Stimulated activated CD8-positive, alpha-beta memory T cell treated with anti-CD3 and anti-CD28 coated beads, Interleukin-2, amount 100 ng/mL, for 1 hour (primary cell): ENCODE measurements at places on chromosomes 7 and 10.

GRCh38 chr7:158076215-158076614 is 511.4 kb downstream of the PTPRN2 start:
- no peak for DNase-seq

DNA sequence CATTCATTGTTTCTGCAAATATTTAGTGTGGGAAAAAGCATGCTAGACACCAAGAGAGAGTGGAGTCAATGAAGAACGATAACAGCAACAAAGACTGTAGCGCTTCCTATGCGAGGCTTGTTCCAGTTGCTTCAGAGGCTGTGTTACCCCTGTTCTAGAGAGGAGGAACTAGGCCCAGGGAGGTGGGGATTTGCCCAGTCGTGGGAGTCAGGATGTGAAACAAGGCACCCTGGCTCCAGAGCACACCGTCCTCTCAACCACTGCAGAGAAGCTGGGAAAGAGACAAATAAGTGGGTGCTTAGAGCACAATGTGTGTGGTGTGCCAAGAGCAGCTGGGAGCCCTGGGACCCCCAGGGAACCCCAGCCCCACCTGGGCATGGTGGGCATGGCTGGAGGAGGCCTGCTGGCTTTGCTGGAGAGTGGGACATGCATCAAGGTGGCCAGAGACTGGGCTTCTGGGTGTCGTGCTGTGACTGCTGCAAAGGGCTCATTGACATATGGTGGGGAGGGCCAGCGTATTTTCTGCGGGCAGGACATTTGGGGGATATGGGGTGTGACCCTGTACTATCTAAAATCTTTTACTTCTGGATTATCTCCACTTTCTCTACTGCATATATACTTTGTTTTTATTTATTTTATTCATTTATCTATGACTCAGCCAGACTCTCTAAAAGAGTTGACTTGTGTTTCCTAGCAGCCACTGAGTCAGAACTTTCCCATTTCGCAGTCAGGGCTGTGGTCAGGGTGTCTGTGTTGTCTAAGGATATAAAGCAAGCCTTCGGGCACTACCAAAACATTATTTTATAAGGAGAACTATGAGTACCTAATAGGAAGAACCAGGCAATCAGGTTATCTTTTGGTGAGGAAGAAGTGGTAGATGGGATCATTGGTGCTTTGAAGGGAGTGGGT is 95.4 kb downstream of the TCF7L2 start:
- no peak for DNase-seq

GRCh38 chr10:22573820-22574569 is 140.4 kb downstream of the PIP4K2A start:
- no peak for DNase-seq

DNA sequence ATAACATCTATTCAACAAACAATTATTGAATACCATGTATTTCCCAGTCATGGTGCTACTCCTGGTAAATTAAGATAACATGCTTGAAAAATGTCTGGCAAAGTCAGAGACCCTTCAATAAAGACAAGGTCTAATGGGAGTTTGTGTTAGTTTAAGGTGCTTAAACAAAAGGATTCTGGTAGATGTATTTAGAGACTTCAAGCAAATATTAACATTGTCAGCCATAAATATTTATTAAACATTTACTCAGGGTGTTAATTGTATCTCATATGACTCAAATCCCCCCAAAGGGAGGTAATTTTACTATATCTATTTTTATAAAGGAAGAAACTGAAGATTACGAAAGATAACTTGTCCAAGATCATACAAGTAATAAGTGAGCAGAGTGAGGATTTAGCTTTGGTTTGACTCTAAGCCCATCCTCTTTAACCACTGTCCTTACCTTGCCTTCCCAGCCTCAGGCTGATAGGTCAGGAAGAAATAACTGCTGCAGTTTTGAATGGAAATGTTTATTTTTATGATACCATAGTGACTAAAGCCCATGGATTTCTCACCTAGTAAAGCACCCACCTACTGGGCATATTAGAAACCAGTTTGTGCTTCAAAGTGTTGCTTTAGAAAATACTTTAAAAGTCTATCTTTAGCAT is 215.4 kb downstream of the COBL start:
- DNase-seq = no peak

DNA sequence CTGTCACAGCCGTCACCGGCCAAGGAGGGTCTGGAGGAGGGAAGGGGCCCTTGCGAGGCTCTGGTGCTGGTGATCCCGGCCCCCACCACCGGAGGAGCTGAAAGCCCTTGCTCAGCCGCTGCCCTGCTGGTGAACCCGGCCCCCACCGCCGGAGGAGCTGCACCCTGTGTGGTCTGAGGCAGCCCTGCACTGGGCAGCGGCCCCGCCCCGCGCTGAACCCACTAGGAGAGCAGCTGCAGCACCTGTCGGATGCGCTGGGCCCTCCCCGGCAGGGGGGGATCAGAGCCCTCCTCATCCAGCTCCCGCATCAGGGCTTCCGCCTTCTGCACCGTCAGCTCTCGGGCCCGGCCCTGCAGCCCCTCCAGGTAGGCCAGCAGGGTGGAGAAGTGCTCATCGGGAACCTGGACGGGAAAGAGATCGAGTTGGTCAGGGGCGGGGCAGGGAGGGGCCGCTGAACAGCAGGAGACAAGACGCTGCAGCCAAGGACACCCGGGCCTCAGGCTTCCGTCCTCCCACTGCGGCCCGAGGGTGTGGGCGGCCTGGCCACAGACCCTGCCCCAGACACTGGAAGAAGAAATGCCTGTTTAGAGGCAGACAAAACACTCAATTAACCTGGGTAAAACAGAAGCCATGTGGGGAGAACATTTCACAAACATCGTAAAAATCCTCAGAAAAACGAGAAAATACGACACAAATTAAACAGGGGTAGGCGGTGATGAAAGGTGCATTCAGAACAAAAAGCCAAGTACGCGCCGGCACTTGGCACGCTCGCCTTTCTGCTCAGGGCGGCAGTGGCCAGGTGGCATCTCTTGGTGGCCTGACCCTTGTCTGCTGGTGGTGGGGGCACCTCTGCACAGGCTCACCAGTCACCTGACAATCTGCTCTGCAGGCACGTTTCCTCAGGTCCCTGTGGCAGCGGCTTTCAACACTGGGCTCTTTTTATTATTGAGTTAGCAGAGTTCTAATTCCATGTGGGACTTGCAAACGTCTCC is 14.7 kb downstream of the CYP2W1 start:
- no peak for DNase-seq

GRCh38 chr10:4061441-4061951 is 276.5 kb upstream of the KLF6 start:
- DNase-seq = no peak

GRCh38 chr7:137846549-137846826 is 286 bp downstream of the DGKI start:
- no peak for DNase-seq

DNA sequence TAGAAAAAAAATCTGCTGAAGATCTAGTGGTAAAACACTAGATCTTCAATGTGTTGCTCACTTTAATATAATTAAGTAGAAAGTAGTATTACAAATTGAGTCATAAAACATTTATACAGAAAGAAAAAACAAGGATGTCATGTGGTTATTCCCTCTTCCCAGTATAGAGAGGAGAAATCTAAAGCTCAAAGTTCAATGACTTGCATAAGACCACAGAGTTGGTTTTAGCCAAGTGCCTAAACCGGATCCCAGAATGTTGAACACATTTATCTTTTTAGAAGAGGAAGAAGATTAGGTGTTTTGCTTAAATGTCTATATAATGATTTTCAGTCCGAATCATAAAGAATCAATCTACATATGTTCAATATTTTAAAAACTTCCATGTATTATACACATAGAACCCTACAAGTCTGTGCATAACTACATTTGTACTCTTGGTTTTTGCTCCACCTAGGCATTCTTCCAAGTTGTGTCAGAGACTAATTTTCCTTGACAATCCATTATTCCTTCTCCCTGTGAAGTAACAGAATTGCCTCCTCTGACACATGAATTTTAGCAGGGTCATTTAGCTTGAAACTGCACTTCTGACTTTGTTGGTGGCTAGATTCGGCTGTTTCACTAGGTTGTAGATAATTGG is 389.2 kb downstream of the MAGI2 start:
- DNase-seq = no peak

GRCh38 chr7:55214707-55215106 is 150.4 kb upstream of the LANCL2 start:
- DNase-seq = no peak

DNA sequence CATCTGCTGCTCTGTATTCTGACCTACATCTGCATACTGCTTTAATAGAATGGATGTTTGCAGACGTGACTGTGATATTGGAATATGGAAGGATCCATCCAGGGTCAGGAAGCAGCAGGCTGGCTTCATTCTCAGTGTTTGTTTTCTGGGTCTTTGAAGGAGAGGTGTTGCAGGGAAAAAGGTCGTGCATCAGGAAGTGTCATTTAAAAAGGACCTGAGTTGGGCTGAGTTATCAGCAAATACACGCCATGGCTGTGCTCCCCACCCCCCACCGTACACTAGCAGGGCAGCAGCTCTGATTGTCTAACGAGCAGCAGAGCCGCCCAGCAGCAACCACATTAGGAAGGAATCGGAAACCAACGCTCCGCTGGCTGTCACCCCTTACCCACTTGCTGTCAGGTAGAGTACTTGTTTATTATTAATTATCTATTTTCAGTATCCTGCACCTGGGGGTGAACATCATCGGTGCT is 63.1 kb upstream of the STEAP1B start:
- DNase-seq = no peak

DNA sequence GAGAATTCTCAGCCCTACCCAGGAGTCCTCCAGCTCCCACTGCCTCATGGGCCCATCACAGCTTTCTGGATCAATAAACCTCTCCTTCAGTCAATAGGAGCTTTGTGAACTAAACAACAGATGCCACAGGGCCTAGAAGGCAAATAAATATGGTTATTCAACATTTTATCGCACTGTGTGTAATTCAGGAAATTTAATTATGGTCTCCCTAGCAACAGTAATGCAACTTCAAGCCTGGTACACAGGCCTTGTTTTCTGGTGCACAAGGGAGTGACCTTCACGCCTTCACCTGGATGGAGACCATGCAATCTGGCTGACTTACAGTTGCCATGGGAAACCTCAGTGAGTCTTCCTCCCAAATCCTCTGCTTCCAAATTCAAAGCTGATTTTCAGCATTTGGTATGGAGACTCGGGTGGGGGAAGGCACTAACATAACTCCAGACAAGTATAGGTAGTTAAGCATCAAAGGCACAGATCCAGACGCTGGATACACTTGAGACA is 441.0 kb upstream of the NPVF start:
- no peak for DNase-seq

- DNase-seq = no peak
These were observed 33.4 kb downstream of the CCM2 start for GRCh38 chr7:45033261-45033930.

DNA sequence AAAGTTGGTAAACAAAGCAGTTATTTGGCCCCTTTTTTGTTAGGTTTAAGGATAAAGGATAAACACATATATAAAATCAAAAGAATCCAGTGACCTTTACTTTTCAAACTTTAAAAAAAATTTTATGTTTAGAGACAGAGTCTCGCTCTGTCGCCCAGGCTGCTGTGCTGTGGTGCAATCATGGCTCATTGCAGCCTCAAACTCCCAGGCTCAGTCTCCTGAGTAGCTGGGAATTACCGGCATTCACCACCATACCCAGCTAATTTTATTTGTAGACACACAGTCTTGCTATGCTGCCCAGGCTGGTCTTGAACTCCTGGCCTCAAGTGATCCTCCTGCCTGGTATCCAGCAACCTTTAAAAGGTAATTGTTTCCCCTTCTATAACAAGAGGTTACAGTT is 31.3 kb downstream of the GNA12 start:
- no peak for DNase-seq

- peak; percentile 28 for DNase-seq
These were observed 409.0 kb upstream of the MGMT start for GRCh38 chr10:129057856-129058663.

- DNase-seq = no peak
These were observed 200.9 kb downstream of the CXCL12 start for GRCh38 chr10:44183667-44184632.

GRCh38 chr10:107425931-107426553 is 261.5 kb upstream of the SORCS1 start:
- DNase-seq = no peak

GRCh38 chr7:32379510-32380112 is 110.6 kb downstream of the LSM5 start:
- DNase-seq = no peak

DNA sequence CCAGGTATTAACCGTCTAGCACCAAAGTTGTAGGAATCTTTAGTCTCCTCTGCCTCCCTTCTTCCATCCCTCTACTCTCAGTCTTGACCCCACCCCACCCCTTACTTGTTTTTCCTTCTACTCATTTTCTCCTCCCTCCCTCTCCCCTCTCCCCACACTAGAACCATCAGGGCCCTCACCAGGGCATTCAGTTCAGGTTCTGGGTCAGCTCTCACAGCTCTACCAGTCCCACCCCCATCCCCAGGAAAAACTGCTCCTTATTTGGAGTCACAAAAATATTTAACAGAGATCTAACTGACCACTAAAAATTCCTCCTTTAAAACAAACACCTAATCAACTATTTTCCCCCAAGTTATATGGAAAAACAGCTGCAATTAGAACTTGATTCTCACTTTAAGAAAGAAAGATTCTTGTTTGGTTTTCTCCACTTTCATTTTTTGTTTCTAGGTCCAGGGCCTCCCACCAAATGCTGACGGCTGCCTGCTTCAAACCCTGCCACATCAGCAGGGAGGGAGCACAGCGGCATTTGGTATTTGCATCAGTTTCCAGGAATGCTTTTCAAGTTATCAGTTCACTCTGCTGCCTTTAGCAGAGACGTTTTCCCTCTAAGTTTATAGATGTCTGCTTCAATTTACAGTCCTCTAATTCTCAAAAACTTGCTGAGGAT is 2.8 kb upstream of the COL1A2 start:
- DNase-seq = no peak

GRCh38 chr7:69663911-69664832 is 65.9 kb downstream of the AUTS2 start:
- no peak for DNase-seq

DNA sequence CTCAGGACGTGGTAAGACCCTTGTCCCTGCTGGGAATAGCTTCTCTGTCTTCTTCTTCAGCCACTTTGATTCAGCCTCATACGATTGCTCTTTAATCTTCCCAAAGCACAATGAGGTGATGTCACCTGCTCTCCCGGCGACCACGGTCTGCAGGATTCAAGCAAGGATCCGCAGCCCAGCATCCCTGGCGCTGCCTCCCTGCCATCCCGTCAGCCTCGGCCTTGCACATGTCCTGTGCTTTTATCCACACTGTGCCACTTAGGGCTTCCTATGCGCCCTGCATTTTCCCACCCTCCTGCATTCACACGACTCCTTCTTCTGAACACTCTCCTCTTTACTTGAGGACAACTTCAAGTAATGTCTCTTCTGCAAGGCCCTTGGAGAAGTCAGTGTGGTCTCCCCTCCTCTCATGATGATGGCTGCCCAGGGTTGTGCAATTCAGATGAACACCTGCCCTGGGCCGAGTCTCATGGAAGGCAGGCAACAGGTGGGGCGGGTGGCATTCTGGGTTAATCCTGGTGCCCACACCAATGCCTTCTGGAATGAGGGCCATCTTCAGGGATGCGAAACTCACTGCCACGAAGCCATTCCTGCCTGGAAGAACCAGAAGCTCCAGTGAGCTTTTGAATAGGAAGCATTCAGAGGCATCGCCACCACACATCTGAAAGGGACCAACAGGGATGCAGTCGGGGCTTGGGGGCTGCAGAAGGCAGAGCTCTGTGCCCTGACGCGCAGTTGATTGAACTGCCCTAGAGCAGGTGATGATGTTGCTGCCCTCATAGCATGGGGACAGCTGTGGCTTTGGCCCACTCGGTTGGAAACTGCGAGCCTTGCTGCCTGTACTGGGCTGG is 287.5 kb downstream of the GLRX3 start:
- no peak for DNase-seq

GRCh38 chr7:756231-756927 is 29.3 kb upstream of the PRKAR1B start:
- DNase-seq = no peak
